H1 (cell line): ENCODE measurements at places on chromosomes 3 and 15.

DNA sequence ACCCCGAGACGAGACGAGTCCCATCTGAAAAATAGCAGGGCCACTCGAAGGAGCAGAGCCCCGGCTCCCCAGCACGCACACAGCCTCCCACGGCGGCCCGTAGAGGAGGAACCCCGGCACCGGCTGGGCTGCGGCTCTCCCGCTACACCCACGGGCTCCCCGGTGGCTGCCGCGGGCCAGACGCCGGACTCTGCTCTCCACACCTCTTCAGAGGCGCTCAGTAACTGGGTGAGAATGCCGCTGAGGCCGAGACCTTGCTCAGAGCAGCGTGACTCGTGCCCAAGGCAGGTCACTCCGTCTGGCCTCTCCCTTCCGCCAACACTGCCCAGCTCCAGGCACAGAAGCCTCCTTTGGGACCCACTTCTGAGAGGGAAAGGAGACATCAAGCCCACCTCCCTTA lies 34.4 kb downstream of the TNK2 start:
- DNase-seq, result no peak

DNA sequence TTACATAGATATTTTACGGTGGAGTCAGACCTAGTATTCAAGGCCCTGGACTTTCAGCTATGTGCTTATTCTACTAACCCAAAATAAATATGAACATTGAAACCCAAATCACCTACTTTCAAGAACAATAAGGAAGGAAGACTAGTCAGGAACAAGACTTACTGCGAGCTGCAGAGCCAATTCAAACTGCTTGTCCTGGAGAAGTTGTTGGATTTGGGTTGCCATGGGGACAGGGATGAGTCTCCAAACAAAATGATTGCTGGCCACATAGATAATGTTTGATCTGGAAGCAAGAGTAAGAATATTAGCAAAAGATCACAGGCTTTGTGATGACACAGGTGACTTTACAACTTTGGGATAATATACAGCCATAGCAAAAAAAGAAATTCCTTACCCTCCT lies 21.6 kb upstream of the PLA2G4F start:
- DNase-seq, result no peak

GRCh38 chr3:66208189-66208588 lies 12.6 kb upstream of the SLC25A26 start:
- no peak for DNase-seq

DNA sequence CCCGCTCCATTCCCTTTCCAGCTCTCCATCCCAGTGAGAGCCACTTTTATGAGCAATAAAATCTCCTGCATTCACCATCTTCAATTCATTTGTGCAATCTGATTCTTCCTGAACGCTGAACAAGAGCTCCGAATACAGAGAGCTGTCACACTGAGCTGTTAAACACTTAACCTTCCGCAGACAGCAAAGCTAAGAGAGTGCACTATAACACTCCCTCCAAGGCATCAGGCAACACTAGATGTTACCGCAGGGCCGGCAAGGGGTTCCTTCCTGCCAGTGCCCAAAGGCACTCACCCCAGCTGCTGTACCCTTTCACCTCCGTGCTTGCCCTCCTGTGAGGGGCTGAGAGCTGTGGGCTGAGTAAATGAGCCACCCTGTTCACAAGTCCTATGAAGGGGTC lies 85.6 kb downstream of the BCHE start:
- DNase-seq, result no peak

DNA sequence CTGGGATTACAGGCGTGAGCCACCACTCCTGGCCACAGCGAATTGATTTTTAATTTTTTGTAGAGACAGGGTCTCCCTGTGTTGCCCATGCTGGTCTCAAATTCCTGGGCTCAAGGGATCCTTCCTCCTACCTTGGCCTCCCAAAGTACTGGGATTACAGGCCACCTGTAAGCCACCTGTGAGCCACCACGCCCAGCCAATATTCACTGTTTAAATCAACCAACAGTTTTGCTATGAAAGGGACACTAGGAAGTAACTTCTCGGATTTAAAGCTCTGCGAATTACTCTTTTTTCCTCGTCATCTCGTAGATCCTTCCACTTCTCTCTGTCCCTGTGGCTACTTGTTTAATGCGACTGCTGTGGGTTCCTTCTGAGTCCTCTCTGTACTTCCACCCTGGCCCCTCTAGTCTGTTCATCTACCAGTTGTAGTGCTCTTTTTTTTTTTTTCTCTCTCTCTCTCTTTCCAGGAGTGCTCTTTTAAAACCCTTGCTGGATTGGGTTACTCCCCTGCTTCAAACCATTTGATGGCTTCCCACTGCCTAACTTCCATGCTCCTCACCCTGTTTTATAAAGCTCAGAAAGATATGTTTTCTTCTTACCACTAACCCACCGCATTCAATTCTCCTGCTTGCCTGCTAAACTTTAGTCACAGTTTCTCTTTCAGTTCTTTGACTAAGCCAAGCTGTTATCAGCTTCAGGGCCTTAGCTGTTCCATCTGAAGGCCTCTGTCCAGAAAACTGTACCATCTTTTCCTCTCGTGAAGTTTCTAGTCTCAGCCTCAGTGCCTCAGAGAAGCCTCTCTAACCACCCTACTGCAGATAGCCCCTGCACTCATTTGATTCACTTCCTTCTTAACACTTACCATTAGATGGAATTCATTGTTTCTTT lies 12.4 kb downstream of the RTF1 start:
- no peak for DNase-seq

GRCh38 chr15:81480645-81481053 lies 106.6 kb upstream of the TMC3 start:
- DNase-seq, result peak; percentile 54

GRCh38 chr15:101441696-101442095 lies 47.8 kb downstream of the PCSK6 start:
- peak; percentile 22 for DNase-seq

DNA sequence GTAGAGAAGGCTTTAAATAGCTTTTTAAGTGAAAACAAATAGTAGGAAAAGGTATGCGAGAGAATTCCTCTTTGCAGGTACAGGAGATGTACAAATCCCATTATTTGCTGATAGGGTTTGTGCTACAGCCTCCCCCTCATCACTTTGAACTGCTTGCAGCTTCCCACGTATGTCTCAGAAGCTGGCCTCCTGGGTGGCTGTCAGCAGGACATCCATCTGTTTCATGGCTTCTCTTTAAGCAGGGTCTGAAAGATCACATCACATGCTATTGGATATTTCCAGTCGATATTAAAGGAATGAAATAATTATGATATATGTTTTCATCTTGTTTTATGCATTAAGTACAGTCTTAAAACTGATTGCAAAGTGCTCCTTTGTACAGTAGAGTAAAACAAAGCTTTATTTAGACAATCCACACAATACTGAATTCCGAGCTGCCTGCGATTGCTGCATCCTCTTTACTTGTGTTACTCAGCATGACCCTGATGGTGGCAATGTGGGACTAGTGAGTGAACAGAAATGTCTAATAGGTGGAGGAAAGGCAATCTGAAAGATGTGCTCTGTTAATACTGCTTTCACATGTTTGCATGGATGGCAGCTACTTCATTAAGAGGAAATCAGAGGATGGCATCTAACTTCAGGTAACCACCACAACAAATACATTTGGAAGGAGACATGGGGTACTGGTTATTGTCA lies 930.6 kb upstream of the SEMA6D start:
- no peak for DNase-seq

DNA sequence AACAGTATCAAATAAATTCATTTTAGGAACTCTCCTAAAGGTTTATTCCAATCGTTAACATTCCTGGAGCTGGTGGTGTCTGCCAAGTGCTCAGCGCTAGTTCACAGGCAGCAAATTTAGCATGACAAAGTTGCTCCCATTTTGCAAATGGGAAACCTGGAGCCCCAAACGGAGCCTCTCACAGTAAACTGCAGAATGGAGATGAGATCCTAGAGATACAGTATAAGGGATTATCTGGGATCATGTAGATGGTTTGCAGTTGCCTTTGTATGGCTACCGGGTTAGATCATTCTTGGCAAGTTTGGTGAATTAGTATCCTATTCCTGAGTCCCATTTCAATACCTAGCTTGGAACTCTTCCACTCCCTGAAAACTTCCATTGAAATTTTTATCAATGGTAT lies 173.7 kb downstream of the CDIN1 start:
- DNase-seq, result no peak

DNA sequence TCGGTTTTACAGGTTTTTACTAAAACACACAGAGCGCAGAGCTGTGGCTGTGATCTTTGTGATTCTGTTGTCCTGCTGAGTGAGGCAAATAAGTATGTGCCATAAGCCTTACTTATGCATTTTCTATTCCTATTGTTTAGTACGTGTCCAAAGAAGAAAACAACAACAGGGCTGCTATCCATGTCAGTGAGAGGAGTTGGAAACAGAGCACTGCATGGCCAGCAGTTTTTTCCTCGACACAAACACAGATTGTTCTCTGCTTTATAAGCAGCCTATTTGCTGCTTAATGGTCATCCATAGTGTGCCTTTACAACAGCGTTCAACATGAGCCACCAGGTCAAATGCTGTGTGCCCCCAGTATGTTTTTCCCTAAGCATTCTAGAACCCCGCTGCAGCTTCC lies 79.8 kb downstream of the SHQ1 start:
- DNase-seq, result no peak

- DNase-seq, result no peak
Observed at GRCh38 chr15:52280326-52281084, 15.1 kb downstream of the MYO5C start.

- DNase-seq, result no peak
Observed at GRCh38 chr15:74136540-74136813, 6.1 kb downstream of the ISLR2 start.

GRCh38 chr3:181618260-181618659 lies 93.5 kb upstream of the SOX2 start:
- DNase-seq, result no peak

DNA sequence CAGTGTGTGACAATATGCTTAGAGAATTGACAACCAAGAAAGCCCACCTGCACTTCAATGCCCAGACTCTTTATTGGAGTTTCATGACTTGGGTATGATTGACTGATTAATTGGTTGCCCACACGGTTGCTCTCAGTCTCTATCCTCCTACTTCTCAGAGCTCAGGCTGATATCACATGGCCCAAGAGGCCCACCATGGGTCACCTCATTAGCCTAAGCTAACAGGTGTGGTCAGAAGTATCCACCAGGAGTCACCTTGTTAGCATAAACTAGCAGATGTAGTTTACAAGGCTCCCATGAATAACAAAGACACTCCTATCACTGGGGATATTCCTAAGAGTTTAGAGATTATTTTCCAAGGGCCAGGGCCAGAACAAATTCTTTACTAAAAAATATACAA lies 120.2 kb upstream of the MBNL1 start:
- no peak for DNase-seq

DNA sequence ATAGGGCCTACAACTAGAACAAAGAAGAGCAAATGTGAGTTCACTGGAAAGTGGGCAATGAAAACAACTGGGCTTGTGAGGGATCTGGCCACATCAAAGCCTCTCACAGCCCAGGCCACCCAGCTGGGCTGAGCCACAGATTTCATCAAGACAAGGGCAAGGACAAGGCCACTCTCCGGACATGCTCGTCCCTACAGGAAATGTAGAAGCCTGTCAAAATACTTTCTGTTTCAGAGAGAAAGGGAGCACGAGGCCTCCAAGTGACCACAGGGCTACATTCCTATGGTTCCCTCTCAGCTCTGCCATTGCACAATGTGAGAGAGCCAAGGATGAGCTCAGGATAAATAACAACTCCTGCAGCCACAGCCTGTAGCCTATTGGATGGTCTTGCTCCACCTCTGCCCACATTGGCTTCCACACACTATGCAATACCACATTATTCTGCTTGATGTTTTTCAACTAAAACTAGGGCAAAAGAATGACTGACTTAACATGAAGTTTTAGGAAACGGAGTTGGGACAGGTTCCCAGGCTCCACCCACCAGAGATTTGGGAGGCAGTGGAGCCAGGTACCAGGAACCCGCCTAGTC lies 12.1 kb downstream of the TBC1D2B start:
- no peak for DNase-seq

DNA sequence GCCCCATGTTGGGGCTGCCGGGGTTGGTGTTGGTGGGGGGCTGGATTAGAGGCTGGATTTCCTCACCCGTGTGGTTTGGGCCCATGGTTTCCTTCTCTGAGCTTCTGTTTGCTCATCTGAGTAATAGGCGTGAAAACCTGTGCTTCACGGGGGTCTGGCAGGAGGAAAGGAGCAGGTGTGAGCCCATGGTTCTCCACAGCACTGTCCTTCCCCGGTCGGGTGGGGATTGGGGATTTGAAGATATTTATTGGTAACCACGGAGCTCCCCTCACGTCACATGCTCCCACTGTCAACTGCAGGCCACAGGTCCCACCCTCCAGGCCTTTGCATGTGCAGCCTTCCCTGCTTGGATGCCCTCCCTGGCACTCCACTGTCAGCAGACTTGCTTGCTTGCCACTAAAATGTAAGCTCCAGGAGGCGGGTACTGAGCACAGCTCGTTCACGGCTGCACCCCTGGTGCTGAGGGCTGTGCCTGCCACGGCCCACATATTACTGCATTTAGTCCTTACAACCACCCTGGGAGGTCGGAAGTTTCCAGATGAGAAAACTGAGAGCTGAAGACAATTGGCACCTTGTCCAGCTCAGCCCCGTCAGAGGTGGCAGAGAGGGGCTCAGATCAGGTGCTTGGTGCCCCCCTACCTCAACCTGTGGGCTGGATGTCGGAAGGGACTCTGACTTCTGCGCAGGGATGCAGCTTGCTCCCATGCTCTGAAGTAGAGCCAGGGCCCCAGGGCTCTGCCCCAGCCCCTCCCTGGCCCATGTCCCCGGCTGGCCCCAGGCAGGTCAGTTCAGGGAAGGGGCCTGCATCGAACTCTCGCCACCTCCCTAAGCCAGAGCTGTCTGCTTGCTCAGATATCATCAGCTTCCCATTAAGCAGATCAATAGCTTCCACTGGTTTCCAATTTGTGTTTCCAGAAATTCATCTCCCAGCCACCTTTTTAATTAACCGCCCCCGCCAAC lies 29.4 kb upstream of the IQSEC1 start:
- DNase-seq, result no peak
